ENCODE measurements at places on chromosomes 11 and 22.
A peak's percentile ranks its signal among the peaks of the same experiment; 100 is the strongest.

- DNase-seq: no peak
Observed at GRCh38 chr11:14619603-14620531, 23.7 kb upstream of the PDE3B start.

GRCh38 chr22:28464127-28464526 lies 215.5 kb downstream of the TTC28 start:
- no peak for DNase-seq

DNA sequence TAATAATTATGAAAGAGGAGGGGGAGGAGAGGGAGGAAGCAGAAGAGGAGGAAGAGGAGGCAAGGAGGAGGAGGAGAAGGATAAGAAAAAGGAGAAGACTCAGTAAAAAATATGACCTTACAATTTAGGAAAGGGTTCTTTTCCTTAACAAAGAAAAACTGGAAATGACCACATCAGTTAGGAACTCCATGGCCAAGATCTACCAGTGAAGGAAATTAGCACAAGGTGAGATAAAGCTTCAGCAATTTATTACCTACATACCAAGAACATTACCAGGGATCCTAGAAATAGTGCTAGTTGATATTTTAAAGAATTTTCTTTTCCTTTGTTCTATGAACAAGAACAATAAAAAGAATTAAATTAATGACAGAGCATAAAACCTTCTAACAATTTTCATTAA lies 172.7 kb downstream of the LRRC4C start:
- DNase-seq: no peak

DNA sequence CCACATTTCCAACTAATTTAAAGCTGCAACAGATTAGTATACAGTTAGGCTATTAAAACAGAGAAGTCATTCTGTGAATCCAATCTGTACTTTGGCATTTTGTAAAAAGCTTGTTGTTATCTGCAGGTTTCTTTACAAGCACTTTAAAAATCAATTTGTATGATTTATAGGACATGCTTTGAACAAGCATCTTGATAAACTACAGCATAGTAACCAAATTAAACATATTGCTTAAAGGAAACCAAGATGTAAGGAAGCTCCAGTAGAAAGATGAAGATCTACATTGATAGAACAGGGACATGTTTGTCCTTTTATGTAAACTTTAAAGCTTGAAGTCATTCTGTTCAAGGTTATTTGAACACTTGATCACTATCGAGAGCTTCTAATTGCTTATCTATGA lies 498.3 kb upstream of the CCDC90B start:
- no peak for DNase-seq

DNA sequence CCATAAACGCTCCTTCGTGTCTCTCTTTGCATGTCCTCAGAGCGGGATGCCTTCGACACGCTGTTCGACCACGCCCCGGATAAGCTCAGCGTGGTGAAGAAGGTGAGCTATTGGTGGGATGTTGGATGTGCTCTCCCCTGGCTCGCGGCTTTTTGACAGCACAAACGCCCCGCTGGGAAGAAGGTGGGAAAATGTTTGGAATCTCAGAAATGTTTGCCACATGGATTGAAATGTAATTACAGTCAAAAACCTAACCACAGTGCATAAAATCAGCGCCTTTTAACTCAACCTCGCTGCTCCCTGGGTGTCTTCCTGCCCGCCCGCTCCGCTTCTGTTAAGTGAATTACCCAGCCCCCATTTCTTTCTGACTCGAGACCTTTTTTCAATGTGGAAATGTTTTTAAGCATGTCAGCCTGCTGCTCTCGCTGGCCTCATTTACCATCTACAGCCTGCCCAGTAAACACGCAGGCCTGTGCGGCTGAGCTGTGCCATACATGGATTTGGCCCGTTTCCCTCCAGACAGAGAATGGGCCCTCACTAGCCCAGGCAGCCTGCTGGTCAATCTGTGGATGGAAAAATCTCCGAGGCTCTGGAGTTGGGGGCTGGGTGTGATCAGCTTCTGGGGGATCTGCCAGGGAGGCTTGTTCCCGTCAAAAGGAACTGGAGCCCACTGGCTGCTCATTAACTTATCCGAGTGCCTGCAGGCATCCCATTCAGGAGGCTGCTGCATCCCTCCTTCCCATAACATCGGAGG lies 32.7 kb upstream of the PARVG start:
- no peak for DNase-seq

GRCh38 chr11:43377389-43377788 lies 18.7 kb downstream of the TTC17 start:
- no peak for DNase-seq

- DNase-seq: no peak
Observed at GRCh38 chr11:83951521-83951920, 665.4 kb upstream of the CCDC90B start.

DNA sequence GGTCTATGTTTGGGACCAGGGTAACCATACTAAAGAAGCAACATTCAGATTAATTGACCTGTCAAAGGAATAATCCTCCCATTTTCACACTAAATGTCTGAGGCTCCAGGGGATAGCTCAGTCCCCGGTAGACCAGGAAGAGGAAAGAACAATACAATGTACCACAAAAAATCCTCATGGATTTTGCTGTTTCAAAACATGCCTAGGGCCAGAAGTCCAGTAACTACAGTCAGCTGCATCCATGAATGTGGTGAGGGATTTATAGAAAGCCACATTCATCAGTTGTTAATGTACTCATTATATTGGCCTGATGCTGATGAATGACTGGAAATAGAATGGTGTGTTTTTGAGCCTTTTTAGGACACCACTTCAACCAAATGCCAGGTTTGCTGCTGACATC lies 6.9 kb upstream of the ETS1 start:
- DNase-seq: no peak

DNA sequence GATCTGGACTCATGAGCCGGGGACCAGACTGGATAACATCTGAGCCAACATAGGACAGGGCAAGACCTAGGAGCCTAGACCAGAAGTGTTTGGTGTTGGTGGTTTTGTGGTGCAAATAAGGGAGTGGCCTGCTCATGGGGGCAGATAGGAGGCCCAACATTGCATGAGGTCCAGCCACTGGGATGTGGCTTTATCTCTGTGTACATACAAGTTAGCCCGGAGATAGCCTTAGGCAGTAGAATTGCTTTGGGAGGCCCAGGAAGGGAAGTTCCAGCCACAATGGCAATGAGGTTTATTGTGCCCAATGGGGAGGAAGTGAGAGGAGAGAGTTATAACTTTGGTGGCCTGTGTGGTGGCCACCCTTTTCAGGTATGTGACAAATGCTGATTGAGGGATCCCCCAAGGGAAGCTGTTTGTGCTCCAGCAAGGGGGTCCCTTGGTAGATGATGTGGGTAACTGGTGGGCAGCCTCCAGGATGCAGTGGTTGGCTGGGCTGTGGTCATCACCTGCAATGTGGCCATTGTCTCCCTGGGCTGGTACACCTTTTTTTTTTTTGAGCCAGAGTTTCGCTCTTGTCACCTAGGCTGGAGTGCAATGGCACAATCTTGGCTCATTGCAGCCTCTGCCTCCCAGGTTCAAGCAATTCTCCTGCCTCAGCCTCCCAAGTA lies 6.4 kb downstream of the LMO2 start:
- no peak for DNase-seq

DNA sequence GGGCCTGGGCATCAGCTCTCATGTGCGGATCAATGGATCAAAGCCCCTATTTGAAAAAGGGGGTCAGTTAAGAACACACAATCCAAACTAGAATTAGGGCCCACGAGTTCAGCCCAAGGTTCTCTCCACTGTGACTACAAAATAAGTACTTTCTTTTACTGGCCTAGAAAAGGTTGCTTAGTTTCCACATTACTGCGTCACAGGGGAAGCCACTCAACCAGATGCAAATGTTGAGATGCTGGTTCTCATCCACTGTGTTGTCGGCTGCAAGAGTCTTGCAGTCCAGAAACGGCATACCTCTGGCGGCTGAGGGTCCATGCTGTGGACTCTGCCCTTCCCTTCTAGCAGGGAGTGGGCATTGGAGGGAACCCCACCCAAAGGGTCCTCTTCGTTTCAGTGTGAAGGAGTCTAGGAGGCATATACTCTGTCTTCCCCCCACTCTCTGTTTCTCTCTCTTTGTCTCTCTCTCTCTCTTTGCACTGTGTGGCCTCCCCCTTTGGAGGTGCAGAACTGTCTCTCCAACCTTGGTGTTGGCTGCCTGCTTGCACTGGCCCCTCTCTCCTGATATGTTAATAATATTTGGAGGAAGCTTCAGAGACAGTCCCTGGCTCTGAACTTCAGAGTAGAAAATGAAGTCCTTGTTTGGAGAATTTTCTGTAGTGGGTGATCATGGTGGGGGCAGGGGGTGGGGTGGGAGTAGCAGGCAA lies 99.0 kb upstream of the NNMT start:
- no peak for DNase-seq

DNA sequence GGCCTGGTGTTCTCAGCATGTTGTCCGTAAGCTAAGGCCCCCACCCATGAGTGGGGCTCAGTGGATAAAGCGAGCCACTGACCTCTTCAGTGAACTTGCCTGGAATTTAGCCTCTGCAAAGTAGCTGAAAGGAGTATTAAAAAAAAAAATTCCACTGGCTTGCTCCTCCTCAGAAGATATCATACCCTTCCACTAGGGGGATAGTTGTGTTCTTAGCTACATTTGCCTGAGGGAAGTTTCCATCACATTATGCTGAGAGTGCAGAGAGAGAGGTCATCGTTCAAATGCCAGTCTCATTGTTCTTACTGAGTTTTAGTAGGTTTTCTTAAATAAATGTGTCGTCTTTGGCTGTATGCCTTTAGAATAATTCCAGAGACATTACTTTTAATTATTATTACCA lies 879.7 kb downstream of the JRKL start:
- DNase-seq: peak; percentile 14

DNA sequence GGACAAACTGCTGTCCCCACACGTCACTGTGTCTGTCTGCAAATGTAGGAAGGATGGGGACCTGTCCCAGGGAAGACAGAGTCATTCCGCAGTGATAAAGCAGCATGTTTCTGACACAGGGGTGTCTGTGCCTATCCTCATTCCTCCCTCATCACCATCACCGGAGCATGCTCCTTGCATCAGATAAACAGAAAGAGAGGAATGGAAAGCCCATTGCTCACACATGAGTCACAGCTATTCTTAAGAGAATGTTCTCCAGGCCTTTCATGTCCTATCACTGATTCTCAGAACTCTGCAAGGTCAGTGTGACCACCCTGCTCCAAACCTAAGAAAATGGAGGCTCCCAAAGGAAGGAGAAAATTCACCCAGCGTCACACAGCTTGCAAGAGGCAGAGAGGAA lies 38.9 kb downstream of the ZNF195 start:
- DNase-seq: no peak

DNA sequence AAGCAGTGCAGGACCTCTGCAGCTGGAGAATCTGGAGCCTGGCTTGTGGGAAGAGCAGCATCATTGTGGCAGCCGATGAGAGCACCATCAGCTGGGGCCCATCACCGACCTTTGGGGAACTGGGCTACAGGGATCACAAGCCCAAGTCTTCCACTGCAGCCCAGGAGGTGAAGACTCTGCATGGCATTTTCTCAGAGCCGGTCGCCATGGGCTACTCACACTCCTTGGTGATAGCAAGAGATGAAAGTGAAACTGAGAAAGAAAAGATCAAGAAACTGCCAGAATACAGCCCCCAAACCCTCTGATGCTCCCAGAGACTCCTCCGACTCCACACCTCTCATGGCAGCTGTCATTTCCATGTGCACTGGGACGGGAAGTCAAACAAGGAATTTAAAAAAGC lies 35.6 kb downstream of the ASRGL1 start:
- no peak for DNase-seq

DNA sequence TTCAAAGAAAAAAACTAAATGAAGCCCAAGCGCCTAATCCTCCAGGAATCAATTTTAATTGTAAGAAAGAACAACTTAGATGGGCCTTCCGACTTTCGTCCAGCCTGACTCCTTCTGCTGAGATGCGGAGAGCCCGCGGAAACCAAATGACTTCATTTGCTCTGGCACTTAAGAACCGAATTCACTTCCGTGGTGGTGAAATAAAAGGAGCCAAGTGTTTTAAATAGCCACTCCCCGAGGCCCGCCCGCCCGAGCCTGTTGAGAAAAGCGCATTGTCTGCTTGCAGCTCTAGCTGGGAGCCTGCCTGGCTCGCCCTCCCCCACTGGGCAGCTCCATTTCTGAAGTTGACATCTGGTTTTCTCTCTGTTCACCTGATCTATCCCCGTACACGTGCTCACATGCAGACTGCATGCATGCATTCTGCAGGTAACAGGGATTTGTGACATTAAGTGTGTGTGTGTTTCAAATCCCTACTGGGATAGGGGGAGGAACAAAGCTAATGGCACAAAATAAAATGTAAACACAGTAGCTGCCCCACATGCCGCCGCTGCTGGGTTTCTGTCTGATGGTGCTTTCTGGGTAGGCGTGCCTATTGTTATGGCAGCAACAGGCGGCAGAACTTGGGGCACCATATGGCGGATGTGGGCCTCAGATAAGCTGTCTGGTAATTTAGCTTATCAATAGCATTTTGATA lies 6.2 kb downstream of the TEAD1 start:
- DNase-seq: peak; percentile 75

Measured in Jurkat, Clone E6-1 (cell line).